GM10248 (cell line): ENCODE measurements at places on chromosomes 2 and 18.

GRCh38 chr18:43170586-43170985 lies 55.1 kb upstream of the RIT2 start:
- no peak for DNase-seq

- DNase-seq: no peak
Observed at GRCh38 chr18:36451454-36452251, 154.1 kb downstream of the FHOD3 start.

DNA sequence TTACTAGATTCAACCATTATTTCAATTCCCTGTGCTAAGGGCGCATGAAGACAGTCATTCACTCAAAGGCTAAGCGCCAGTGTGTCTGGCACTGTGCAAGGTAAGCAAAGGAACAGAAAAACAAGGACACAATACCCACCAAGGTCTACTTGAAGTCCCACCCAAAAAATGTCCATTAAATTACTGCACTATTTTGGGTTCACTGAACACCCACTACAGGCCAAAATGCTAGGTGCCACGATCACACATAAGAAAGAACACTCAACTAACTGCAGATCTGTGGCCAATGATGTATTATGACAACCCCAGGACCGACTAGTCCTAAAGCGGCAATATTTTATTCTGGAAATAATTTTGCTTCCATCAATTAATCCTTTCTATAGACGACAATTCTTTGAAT lies 1.8 kb downstream of the TMEM131 start:
- DNase-seq: no peak

- DNase-seq: no peak
Observed at GRCh38 chr18:79489051-79489898, 93.5 kb downstream of the NFATC1 start.

GRCh38 chr2:22579341-22579740 lies 805.6 kb upstream of the KLHL29 start:
- DNase-seq: no peak

DNA sequence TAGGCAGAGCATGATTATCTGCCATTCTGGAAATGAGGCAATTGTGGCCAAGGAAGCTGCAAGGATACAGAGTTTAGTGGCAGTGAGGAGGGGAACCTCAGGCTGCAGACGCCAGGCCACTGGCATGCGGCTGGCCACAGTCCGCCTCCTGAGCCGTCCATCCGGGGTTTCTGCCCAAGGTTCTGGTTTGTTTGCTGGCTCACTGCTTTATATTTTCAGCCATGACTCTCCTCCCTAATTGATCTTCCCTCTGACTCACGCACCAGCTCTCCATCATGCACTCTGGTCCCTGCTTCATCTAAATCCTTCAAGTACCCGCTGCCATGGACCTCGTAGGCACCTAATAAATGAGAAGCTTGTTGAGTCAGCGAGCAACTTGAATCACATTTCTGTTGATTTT lies 107.8 kb upstream of the REV1 start:
- DNase-seq: no peak

- no peak for DNase-seq
Observed at GRCh38 chr18:31396796-31397612, 20.4 kb downstream of the DSG4 start.
